RWPE2 (cell line): ENCODE measurements at places on chromosomes 7 and 10.

- no peak for DNase-seq
These were observed 80.4 kb downstream of the CUBN start for GRCh38 chr10:17049195-17049594.

- DNase-seq, result no peak
These were observed 518.0 kb downstream of the REEP3 start for GRCh38 chr10:64039198-64039597.

DNA sequence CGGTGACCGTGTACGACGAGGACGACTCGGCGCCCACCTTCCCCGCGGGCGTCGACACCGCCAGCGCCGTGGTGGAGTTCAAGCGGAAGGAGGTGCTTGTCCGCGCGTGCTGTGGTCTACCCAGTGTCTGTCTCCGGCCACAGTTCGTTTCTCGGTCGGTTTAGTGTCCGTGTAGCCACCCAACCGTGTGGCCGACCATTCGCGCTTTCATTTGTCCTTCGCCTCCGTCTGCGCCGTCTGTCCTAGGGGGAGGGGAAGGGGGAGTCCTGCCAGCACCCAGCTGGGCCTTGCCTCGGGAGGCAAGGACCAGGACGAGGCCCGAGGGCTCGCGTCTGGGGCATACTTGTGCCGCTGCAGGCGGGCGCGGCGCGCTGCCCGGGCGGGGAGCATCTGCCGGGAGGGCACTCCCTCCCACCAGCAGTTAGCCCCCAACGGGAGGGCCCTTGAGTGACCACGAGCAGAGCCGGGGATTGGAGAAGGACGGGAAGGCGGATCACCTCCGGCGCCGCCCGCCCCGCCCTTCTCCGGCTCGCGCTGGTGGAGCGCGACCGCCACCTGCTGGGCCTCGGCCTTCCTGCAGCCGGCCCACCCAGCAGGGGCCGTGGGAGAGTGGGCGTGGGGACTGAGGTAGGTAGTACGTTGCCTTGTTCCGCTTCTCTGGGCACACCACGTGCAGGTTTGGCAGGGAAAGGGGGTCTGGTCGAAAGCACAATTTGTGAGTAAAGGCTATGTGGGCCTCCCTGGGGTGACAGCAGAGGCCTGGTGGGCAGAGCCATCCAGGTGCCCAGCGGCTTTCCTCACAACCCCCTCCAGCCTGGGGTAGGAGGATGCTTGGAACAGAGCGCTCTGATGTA is 28.5 kb downstream of the RET start:
- DNase-seq, result no peak

DNA sequence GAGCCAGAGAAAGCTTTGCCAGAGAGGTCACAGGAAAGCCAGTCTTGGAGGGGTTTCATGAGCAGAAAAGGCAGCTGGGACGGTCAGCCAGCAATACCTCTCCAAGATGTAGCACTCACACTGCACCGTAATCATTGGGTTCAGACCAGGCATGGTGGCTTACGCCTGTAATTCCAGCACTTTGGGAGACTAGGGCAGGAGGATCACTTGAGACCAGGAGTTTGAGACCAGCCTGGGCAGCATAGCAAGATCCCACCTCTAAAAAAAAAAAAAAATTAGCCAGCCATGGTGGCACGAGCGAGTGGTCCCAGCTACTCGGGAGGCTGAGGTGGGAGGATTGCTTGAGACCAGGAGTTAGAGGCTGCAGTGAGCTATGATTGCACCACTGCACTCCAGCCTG is 90.2 kb upstream of the CUX1 start:
- no peak for DNase-seq

- no peak for DNase-seq
These were observed 45.2 kb downstream of the WIPF3 start for GRCh38 chr7:29851487-29851886.

DNA sequence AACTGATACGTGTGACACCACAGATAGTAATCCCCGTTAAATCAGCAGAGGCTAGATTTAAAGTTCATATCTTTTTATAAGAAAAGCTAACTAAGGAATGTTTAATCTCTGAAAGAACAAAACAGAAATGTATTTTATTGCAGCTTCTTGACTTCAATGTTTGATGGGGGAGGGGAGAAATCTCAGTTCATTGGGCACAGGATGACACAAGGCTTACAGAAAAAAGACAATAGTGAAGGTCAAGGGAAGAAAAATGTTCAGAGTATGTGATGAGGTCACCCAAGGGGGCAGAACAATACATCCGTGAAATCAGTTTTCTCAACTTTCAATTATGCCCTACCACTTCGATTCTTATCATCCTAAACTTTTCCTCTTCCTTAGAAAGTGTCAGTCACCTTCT is 102.9 kb downstream of the ELAPOR2 start:
- no peak for DNase-seq

DNA sequence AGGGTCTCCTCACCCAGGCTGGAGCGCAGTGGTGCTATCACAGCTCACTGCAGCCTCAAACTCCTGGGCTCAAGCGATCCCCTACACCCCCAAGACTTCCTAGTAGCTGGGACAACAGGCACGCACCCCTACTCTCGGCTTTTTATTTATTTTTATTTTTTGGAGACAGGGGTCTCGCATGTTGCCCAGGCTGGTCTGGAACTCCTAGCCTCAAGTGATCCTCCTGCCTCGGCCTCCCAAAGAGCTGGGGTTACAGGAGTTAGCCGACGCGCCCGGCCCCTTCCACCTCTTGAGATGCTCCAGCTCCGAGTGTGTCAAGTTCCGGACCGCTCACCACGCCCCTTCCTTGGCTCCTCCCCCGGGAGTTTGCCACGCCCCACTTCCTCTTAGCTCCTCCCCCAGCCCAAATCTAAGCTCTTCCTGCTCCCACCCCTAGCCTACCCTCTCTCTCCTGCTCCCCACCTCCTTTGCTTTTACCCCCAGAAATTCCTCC is 6.3 kb downstream of the NAT16 start:
- no peak for DNase-seq
